ENCODE measurements at places on chromosomes 3 and 15.

DNA sequence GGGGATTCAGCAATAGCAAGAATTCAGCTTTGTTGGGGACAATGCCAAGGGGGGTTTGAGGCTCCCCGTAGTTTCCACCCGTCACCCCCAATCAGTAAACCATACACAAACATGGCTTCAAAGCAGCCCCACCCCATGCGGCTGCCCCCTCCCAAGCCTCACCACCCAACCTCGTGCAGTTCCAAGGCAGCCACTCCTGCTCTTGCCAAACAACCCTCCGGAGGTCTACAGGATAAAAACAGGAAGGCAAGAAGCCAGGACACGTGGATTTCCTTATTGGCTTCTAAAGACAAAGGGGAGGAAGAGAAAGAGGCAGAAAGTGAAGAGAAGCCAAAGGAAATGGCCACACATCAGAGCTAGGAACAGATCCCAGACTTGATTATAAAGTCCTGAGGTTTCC is 121.1 kb downstream of the SHQ1 start:
- no peak for DNase-seq

- DNase-seq = no peak
These were observed 137.7 kb downstream of the FNDC3B start for GRCh38 chr3:172177046-172177445.

GRCh38 chr3:72299823-72300222 is 514.9 kb upstream of the PROK2 start:
- no peak for DNase-seq

GRCh38 chr3:71987828-71988227 is 202.9 kb upstream of the PROK2 start:
- no peak for DNase-seq

DNA sequence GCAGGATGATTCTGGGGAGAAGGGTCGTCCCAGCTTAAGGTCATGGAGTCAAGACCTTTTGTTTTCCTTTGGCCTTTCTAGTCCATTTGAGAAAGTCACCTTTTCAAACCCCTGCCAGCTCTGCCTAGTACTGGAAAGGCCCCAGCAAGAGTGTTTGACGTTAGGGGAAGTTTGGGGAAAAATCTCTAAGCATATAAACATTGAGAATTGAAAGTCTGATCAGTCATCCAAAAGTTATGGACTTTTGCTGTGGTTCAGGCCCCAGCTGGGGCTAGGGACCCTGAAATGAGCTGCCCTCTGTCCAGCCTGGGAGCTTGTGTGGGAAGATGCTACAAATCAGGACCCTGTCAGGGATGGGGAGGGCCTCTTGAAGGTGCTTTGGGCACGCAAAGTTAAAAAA is 21.6 kb downstream of the SLC6A6 start:
- no peak for DNase-seq

- no peak for DNase-seq
These were observed 642.6 kb downstream of the SQOR start for GRCh38 chr15:46277451-46277850.

DNA sequence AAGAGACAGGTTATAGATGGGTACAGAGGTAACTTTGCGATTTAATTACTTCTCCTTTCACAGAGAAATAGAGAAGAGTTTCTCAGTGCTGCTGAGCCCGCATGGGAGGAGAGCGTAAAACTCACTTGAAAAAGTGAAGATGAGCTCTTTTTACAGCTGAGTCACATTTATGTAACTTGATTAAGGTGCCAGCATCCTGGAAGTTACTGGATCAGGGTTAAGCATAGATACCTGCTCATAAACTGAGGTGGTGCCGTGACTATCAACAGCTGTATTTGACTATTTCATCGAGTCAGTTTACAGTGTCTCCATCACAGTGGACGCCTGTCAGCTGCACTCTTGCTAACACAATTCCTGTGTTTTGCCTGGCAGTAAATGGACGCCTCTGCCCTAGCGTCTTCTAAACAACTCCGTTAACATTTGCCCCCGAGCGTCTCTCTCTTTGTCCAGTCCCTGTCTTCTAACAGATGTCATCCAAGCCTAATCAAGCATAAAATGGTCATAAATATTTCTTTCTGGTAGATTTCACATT is 414.6 kb downstream of the FOXP1 start:
- no peak for DNase-seq

GRCh38 chr3:124775877-124776276 is 45.6 kb downstream of the UMPS start:
- DNase-seq = no peak

DNA sequence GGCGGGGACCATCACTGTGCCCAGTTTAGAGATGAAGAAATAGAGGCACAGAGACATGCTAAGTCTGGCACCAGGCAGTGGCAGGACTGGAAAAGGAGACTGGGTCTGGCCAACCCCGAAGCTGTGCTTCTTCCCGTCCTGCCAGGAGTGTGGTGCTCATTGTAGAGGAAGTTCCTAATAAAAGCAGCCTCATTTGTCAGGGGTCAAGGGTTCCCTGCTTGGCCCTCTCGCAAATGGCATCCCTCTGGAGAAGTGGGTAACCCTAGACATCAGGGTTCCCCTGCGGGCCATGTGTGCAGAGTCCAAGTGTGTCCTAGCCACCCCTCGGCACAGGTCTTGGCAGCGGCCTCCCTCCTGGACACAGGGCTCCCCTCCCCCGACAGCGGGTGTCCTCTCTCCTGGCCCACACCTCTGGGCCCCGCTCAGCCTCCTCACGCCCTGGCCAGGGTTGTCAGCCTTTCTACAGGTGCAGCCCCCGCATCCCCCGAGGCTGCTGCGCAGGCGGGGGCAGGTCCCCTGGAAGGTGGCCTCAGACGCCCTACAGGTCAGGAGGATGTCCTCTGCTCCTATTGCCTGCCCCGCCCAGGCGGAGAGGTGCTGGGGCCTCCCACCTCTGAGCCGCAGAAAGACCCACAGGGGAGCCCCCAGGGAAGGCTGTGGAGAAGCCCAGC is 61.8 kb upstream of the PRR20G start:
- DNase-seq = no peak

GRCh38 chr3:150237490-150237889 is 170.6 kb upstream of the TSC22D2 start:
- no peak for DNase-seq

- DNase-seq = no peak
These were observed 364.5 kb upstream of the ICE2 start for GRCh38 chr15:60843482-60843881.

DNA sequence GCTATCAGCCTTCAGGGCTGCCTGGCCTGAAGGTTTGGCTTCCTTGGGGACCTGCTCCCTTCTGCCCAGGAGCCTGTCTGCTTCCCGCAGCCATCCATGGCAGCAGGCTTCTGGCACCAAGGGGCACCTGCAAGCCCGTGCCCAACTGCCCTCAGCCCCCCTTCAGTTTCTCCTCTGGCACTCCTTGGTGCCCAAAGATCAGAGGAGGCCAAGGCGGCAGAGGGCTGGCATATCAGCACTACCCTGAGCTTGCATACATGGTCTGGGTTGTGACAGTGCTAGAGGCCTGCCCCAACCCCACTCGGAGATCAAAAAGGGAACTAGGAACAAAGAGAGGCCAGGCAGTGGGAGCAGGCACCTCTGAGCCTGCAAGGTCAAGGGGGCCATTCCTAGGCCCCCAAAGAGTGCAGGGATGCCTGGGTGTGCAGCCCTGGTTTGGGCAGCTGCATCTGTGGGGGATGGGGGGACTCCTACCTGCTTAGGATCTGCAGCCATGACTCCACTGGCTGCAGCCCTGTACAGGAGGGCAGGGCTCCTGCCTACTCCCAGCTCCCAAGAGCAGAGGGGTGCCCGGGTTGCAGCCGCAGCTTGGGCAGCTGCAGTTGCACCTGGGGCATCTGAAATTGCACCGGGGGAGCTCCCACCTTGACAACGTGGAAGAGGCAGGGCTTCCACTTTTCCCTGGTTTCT is 76.2 kb upstream of the TP63 start:
- DNase-seq = no peak

DNA sequence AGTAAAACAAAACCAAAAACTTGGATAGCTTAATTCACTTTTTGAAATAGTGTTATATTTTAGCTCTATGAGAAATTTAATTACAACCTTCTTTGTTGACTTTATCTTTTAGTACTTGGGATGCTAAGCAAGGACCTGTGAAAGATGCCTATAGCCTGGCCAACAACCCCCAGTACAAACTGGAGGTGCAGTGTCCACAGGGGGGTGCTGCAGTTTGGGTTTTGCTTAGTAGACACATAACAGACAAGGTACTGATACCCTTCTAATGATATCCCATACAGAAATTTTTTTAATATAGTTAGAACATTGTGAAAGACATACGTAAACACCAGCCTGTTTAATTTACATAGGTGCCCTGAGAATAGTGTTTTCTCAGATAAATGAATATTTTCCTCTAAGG is 35.3 kb downstream of the CAPN7 start:
- no peak for DNase-seq

DNA sequence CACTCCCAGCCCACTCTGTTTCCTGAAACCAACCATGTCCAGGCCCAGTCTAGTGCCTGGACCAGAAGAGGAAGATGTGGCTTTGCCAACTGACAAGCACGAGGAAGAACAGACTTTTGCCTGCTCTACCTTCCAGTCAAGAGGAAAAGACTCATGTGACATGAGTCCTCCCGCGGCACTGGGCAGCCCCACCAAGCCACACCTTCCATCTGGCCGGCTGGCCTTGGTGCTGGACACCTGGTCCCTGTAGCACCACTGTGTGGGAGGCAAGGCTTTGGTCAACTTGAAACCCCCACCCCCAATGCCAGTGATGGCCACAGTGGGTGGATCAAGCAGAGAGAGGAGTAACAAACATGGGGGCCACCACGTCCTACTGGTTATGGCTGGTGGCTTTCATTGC is 12.5 kb downstream of the CHDH start:
- no peak for DNase-seq

DNA sequence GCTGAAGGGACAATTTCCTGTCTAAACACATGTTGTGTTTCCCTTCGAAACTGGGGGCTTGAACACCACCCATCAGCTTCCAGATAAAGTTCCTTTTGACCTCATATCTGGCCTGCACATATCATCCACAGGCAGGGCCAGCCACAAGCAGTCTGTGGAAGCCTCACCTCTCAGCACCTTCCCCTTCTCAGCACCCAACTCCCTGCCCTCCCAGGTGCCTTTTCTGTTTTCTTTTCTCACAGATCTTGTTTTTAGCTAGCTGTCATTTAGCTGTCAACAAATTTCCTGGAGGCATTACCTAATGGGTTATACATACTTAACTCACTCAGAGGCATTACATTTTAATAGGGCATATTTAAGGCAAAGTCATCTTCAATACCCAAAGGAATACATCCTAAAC is 93.9 kb downstream of the SEMA6D start:
- DNase-seq = no peak

DNA sequence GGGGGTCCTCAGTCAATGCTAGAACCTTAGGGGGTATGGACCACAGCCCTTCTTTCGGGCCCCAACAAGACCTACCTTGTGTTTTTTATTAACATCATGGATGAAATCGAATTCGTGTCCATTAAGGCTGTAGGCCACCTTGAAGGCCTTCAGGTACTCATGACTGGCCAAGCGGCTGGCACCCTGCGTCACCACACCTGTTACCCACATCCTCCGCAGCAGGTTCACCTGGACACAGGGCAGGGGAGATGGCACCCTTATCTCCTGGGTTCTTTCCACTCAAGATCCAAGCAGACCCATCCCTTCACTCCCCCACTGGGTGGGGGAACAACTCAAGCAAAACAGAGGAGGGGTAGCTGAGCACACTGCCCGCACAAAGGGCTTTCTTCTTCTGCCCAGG is 6.6 kb downstream of the MFGE8 start:
- no peak for DNase-seq

- no peak for DNase-seq
These were observed 51.0 kb downstream of the FHIT start for GRCh38 chr3:61200270-61200669.

GRCh38 chr3:19596408-19596807 is 337.6 kb downstream of the EFHB start:
- no peak for DNase-seq
